ENCODE measurements at places on chromosomes 1 and 21. TPM values are rescaled to one million over a fixed set of nuclear protein-coding genes. Genes with fewer than 3 reads are reported as not detected.

- DNase-seq: no peak
Measured at GRCh38 chr1:110513511-110513910, 5.5 kb downstream of the KCNA10 start.

Gene DYNLT4
- total RNA-seq: 1.0 TPM

Gene HPDL
- not detected for total RNA-seq

GRCh38 chr1:91781371-91781825 lies 104.6 kb downstream of the TGFBR3 start:
- no peak for DNase-seq

DNA sequence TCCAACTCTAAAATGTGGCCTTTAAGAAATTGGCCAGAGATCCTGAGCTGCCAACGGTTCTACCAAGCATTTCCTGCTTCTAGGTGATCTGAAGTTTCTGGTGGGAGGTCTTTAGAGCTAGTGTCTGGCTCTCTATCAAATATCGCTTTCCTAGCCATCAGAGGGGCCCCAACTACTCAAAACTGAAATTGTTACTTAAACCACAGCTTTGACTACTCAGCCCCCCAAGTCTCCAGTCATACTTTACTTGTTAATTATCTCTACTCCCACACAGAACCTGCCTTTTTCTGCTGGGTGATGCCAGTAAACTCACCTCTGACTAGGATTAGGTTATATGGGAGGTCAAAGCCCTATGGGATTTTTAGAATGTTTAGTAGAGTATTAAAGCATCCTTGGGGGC lies 95.1 kb downstream of the FASLG start:
- no peak for DNase-seq

GRCh38 chr1:208604295-208604694 lies 360.1 kb upstream of the PLXNA2 start:
- DNase-seq: no peak

DNA sequence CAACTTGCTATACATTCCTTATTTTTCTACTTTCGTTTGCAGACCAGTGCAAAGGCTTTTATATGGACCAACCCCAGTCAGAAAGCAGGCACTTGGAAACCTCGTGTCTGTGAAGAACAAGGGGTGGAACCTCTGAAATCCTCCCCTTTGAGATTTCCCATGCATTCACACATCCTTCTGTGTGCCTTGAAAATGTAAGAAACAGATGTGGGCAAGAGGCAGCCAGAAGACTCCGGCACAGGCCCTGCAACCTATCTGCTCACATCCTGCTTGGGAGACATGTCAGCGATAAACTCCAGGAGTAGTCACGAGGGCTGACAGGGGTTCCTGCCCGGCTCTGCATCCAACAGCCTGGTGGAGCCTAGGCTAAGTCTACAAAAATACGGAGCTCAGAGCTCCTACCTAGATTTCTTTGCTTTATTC lies 42.5 kb downstream of the ETS2 start:
- DNase-seq: no peak

GRCh38 chr1:97780884-97781283 lies 139.9 kb downstream of the DPYD start:
- DNase-seq: no peak

Gene SPRR1B
- total RNA-seq: not detected

Gene KISS1
- not detected for total RNA-seq

DNA sequence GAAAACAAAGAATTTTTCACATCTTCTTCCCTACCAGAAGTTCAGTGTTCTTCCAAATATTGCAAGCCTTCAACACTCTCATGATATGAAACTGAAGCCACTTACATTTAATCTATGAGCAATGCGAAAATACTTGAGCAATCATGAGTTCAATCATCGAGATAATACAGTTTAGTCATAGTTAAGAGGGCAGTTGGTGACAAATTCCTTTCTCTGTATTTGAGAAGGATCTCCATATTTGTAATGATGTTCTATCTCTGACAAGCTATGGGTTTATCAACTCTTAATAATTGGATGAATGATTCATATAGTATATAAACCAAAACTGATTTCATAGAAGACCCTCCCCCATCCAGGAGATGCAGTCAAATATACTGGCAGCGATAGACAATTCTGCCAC lies 29.7 kb upstream of the PYHIN1 start:
- no peak for DNase-seq

DNA sequence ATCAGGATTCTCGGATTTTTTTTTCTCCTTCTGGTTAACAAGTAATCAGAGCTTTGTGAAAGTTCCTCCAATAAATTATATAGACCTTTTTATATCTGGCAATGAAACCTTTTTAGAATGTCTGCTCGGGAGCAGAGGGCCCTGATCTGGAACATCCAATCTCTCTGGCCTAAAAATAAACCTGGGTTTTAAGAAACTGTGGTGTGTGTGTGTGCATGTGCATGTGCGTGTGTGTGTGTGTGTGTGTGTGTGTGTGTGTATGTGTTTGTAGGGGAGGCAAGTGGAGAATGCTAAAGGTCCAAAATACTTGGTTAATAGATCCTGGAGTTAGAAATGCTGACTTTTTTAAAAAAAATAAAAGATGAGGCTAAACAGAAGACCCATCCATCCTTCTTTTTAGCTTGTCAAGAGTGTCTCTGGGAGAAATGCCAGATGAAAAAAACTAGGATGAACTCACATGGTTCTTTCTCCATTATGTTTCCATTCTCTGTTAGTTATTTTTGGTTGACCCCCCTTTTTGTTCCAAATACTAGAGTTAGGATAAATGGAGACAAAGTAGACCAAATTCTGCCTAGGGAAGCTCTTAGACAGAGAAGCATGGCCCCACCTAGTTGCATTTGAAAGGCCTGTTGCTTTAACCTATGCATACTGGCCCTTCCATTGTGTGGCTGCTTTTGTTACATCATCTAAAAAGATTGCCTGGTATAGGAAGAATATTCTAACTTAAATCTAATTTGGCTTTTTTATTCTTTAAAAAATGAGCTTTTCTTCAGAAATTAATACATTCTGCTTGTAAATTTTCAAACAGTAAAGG lies 175.9 kb downstream of the PAPPA2 start:
- peak; percentile 17 for DNase-seq

Gene PTGFR
- 1.3 TPM for total RNA-seq

Gene HES5
- total RNA-seq: 1.3 TPM

Gene PAFAH2
- 9.7 TPM for total RNA-seq

- no peak for DNase-seq
Measured at GRCh38 chr1:183742355-183742754, 62.6 kb upstream of the RGL1 start.

- peak; percentile 78 for DNase-seq
Measured at GRCh38 chr1:244450597-244451538, 841 bp downstream of the ADSS2 start.

Gene RSPH1
- total RNA-seq: not detected

Gene CA6
- total RNA-seq: 0.19 TPM

GRCh38 chr1:9890224-9890731 lies 19.8 kb downstream of the CTNNBIP1 start:
- no peak for DNase-seq

- no peak for DNase-seq
Measured at GRCh38 chr1:108717774-108718316, 5.1 kb downstream of the FNDC7 start.

Gene PLEKHO1
- total RNA-seq: 53.2 TPM

Gene CADM3
- 6.4 TPM for total RNA-seq

- no peak for DNase-seq
Measured at GRCh38 chr1:214281720-214282629, 1.0 kb downstream of the SMYD2 start.

GRCh38 chr1:69073176-69073575 lies 494.5 kb upstream of the LRRC7 start:
- DNase-seq: no peak

GRCh38 chr1:51858892-51859291 lies 19.6 kb downstream of the NRDC start:
- no peak for DNase-seq

GRCh38 chr1:221392453-221392852 lies 349.4 kb downstream of the DUSP10 start:
- DNase-seq: no peak

- no peak for DNase-seq
Measured at GRCh38 chr1:5562769-5563168, 429.5 kb downstream of the NPHP4 start.

DNA sequence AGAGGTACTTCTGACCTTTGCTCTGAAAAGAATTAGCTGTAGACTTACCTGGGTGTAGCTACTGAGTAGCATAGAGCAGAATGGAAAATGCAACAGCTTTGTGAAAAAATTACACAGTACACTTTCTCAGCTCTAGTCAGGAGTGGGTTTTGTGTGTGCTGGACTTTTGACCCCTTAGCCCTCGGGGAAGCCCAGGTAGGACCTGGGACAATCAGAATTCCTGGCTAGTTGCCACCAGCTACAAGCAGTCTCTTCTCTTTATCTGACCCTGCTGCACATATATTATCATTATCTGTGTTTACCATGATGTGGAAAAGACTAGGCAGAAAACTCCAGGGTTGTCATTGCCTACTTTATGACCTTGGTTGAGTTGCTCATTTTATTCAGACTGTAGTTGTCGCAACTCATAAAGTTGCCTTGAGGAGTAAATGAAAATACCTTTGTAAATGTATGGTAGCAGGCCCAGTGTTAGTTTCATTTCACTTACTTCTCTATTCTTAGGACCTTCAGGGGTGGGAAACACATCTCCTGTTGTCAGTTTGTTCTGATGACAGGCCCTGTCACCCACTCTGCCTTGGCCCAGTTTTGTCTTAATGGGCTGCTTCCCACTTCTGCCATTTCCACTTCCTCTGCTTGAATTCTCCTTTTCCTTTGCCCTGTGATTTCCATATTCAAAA lies 5.4 kb downstream of the NEK7 start:
- no peak for DNase-seq

DNA sequence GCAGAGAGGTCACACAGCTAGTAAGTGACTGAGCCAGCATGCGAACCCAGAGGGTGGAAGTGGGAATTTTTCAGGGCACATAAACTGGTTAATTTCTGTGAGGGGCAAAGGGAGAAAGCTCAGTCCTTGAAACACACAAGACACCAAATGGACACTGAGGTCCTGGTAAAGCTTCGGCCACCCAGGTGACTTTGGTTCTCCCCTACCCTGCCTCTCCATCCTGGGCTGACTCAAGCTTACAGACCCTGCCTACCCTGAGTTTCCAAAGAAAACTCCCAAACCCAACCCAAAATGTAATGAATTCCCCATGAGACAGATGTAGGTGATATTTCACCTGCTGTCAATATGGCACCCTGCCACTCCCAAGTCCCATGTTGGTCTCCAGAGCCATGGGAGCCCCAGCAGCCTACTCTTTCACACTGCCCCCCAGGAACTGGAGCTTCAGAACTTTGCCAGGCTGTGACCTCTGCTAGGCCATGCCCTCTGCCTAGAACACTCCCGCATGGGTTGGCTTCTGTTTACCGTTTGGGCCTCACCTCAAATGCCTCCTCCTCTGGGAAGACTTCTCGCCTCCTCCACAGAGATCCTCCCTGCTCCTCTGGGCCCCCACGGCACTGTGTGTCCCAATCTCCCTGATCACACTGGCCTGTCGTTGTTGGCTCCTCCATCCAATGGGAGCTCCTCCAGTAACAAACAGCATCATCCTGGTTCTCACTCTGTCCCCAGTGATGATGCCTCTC lies 3.7 kb upstream of the LRP8 start:
- DNase-seq: no peak

GRCh38 chr1:20698195-20698910 lies 19.5 kb downstream of the KIF17 start:
- peak; percentile 25 for DNase-seq

DNA sequence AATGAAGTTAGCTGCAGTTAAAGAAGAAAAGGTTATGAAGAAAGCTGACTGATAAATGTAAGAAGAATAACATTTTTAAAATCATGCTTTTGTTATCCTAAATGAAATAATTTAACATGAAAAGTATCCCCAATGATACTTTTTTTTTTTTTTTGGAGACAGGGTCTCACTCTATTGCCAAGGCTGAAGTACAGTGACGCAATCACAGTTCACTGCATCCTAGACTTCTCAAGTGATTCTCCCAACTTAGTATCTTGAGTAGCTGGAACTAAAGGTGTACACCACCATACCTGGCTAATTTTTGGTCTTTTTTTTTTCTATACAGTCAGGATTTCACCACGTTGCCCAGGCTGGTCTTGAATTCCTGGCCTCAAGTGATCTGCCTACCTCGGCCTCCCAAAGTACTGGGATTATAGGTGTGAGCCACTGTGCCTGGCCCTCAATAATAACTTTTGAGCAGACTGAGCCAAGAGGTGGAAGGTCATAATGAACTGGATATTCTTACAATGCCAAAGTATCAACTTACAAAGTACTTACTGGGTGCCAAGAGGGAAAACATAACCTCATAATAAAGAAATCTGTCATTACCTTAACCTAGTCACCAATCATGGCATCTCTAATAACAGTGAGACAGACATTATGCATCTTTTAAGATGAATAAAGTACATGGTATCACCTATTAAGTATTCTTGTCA lies 94.5 kb downstream of the EVI5 start:
- no peak for DNase-seq

Gene ANKRD34A
- 0.62 TPM for total RNA-seq

Gene SPRR2A
- not detected for total RNA-seq

GRCh38 chr21:32803651-32804050 lies 32.1 kb upstream of the PAXBP1 start:
- no peak for DNase-seq

Gene ATP1A2
- 209 TPM for total RNA-seq

- DNase-seq: no peak
Measured at GRCh38 chr1:107457989-107458388, 317.1 kb downstream of the NTNG1 start.

Gene LRRC39
- 155 TPM for total RNA-seq

- DNase-seq: no peak
Measured at GRCh38 chr1:240401731-240402130, 210.2 kb downstream of the GREM2 start.

Gene RBP7
- 39.3 TPM for total RNA-seq

All from Right ventricle myocardium inferior (tissue), 1 donor.